ENCODE measurements at places on chromosomes 12 and 14. TPM values are rescaled to one million over a fixed set of nuclear protein-coding genes. Genes with fewer than 3 reads are reported as not detected.

CABP1 gene
- total RNA-seq: 0.69 TPM

GRCh38 chr12:130919086-130919485 lies 34.6 kb upstream of the ADGRD1 start:
- H3K27ac ChIP-seq: no peak overlapping the region
- H3K4me3 ChIP-seq: no peak overlapping the region
- H3K4me1 ChIP-seq: no peaks in the 10 kb centered on the region
- no peak for DNase-seq
- no peaks in the 10 kb centered on the region for H3K36me3 ChIP-seq
- H3K27me3 ChIP-seq: no peaks in the 10 kb centered on the region

KRT72 gene
- not detected for total RNA-seq

DNA sequence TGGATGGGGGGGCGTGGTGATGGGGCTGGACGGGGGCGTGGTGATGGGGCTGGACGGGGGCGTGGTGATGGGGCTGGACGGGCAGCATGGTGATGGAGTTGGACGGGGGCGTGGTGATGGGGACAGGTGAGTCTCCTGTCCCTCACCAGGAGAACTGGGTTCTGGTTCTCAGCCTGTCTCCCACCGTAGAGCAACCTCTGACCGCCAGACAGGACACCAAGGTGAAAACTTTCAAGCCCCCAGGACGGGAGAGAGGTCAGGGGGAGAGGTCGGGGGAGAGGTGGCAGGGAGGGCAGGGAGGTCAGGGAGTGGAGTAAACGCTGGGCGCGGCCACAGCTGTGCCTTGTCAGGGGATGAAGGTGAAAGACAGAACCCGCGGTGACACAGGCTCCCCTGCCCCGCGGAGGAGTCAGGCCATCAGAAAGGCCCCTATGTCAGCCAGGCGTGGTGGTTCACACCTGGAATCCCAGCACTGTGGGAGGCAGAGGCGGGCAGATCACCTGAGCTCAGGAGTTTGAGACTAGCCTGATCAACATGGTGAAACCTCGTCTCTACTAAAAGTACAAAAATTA lies 84.6 kb downstream of the GALNT9 start:
- H3K27me3 ChIP-seq: no peaks in the 10 kb centered on the region
- peaks cover 2% of the 10 kb centered on the region for H3K4me1 ChIP-seq
- no peak for DNase-seq

DNA sequence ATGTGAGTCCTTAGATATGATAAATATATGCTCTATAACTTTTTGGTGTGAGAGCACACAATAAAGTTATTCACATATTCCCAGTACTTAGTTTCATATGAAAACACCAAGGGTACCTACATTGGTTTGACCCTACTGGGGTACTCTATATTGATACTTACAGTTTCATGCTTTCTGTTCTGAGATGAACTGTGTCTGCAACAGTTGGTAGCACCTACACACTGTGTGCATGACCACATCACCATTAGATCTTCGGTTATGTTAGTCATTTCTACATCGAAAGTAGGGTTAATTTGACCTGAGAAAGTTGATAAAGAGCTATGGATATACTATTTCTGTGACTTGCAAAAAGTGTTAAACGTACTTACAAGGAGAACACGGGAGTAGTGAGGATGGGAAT lies 337.2 kb downstream of the NPAS3 start:
- no peaks in the 10 kb centered on the region for H3K4me1 ChIP-seq
- H3K27ac ChIP-seq: no peak overlapping the region
- DNase-seq: no peak
- H3K27me3 ChIP-seq: no peaks in the 10 kb centered on the region
- H3K4me3 ChIP-seq: no peak overlapping the region

GRCh38 chr14:101865288-101865687 lies 99.1 kb upstream of the DYNC1H1 start:
- H3K36me3 ChIP-seq: no peaks in the 10 kb centered on the region
- no peak overlapping the region for H3K27ac ChIP-seq
- DNase-seq: no peak
- no peaks in the 10 kb centered on the region for H3K27me3 ChIP-seq
- peaks cover 3% of the 10 kb centered on the region for H3K4me1 ChIP-seq

PIWIL1 gene
- not detected for total RNA-seq

GRCh38 chr12:18907728-18908127 lies 169.8 kb downstream of the CAPZA3 start:
- H3K27me3 ChIP-seq: no peaks in the 10 kb centered on the region
- no peaks in the 10 kb centered on the region for H3K36me3 ChIP-seq
- H3K4me1 ChIP-seq: no peaks in the 10 kb centered on the region
- H3K4me3 ChIP-seq: no peak overlapping the region
- H3K27ac ChIP-seq: no peak overlapping the region

GRCh38 chr12:41220931-41221330 lies 32.8 kb downstream of the PDZRN4 start:
- no peaks in the 10 kb centered on the region for H3K36me3 ChIP-seq
- peaks cover 12% of the 10 kb centered on the region for H3K4me1 ChIP-seq
- H3K27ac ChIP-seq: no peak overlapping the region
- no peak overlapping the region for H3K4me3 ChIP-seq

NUP37 gene
- total RNA-seq: 12.5 TPM

- DNase-seq: no peak
- no peaks in the 10 kb centered on the region for H3K27me3 ChIP-seq
- H3K4me3 ChIP-seq: peak overlapping the region; percentile 97
- H3K27ac ChIP-seq: no peak overlapping the region
- H3K36me3 ChIP-seq: no peaks in the 10 kb centered on the region
Measured at GRCh38 chr12:110741341-110742095, 1.2 kb downstream of the PPP1CC start.

DNA sequence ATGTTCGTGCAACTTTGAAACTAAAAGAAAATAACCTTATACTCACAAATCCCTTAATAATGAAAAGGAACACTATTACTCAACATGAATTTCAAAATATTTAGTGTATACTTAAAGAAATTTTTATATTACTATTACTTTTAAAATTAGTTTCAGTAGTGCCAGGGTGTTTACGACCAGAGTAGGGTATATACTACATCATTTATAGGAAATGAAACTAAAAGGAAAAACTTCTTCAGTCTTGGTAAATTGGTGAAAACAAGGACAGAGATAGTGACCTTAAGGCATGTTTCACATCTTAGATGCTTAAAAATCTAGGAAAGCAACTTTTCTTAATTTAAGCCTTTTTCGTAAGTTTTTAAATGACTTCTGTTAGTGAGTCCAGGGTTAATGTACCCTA lies 4.5 kb downstream of the USP15 start:
- no peak overlapping the region for H3K27ac ChIP-seq
- H3K4me3 ChIP-seq: no peak overlapping the region
- DNase-seq: no peak
- H3K36me3 ChIP-seq: no peaks in the 10 kb centered on the region
- peaks cover 13% of the 10 kb centered on the region for H3K4me1 ChIP-seq

FOXG1 gene
- 0.15 TPM for total RNA-seq

- H3K27me3 ChIP-seq: no peaks in the 10 kb centered on the region
- H3K27ac ChIP-seq: peak within 1 kb of the TSS; percentile 91
- no peaks in the 10 kb centered on the region for H3K36me3 ChIP-seq
- peak within 1 kb of the TSS; percentile 64 for H3K4me3 ChIP-seq
Measured at GRCh38 chr14:50559990-50560930, at the start of gene ATL1. ATL1 (plus strand) TSS chr14:50560145; CDS start chr14:50560266, 121 bp downstream.

DNA sequence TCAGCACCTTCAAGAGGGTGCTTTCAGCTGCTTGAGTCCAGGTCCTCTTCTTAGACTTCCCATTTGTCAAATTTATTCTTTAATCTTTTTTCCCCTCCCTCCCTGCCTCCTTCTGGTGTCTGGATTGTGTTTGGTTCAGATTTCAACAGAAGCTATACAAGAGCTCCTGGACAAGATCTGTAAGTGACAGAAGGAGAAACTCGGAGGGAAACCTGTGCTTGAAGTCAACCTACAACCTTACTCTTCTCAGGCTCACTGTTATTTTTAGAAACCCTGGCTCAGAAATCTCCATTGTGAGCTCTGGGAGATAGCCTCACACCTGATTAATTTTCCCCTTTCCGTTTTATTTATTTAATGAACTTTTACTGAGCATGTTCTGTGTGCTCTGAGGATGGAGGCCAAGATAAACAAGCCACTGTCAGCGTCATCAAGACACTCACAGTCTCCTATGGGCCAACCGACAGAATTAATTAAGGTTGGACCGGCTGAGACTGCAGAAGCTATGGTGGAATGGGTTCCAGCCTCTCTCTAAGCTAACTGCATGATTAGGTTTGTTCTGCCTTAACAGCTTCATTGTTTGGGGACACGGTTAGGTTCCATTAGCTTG lies 13.5 kb downstream of the PDE1B start:
- H3K27me3 ChIP-seq: no peaks in the 10 kb centered on the region
- no peak for DNase-seq
- no peak overlapping the region for H3K4me3 ChIP-seq
- peaks cover 8% of the 10 kb centered on the region for H3K4me1 ChIP-seq

GRCh38 chr12:48925304-48926011 lies at the start of gene FKBP11:
FKBP11 (minus strand) TSS chr12:48925492; CDS start chr12:48925428, 64 bp downstream.
- DNase-seq: no peak
- H3K36me3 ChIP-seq: no peaks in the 10 kb centered on the region
- H3K27me3 ChIP-seq: no peaks in the 10 kb centered on the region
- H3K4me1 ChIP-seq: peaks cover 4% of the 10 kb centered on the region
- H3K4me3 ChIP-seq: peak within 1 kb of the TSS; percentile 59

DNA sequence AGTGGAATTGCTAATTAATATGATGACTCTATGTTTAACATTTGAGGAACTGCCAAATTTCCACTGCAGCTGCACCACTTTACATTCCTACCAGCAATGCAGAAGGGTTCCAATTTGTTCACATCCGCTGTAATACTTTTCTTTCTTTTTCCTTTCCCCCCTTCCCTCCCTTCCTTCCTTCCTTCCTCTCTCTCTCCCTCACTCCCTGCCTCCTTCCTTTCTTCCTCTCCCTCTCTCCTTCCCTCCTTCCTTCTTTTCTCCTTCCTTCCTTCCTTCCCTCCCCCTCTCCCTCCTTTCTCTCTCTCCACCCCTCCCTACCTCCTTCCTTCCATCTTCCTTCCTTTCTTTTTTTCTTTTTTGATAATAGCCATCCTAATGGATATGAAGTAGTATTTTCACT lies 3.2 kb upstream of the PFKM start:
- H3K4me1 ChIP-seq: peaks cover 2% of the 10 kb centered on the region
- no peak overlapping the region for H3K27ac ChIP-seq
- H3K36me3 ChIP-seq: no peaks in the 10 kb centered on the region

DNA sequence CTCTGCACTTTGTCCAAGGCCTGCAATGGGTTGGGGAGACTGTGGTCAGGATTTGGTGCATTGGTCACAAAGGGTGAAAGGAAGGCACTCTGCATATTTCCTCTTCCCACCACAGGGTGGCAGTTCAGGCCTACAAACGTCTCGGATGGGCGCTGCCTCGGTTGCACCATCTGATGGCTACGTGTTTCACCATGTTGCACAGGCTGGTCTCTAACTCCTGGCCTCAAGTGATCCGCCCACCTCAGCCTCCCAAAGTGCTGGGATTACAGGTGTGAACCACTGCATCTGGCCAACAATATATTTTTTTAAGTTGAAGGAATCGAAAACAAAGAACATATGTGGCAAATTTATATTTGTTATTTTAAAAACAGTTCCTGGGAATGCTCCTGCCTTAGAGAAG lies 35.1 kb downstream of the TMBIM6 start:
- H3K4me3 ChIP-seq: no peak overlapping the region
- H3K27me3 ChIP-seq: no peaks in the 10 kb centered on the region
- no peaks in the 10 kb centered on the region for H3K36me3 ChIP-seq

ANKRD9 gene
- 24.8 TPM for total RNA-seq

GRCh38 chr14:24915958-24916595 lies 133.9 kb downstream of the STXBP6 start:
- no peaks in the 10 kb centered on the region for H3K36me3 ChIP-seq
- no peaks in the 10 kb centered on the region for H3K27me3 ChIP-seq
- no peaks in the 10 kb centered on the region for H3K4me1 ChIP-seq
- no peak for DNase-seq

- H3K36me3 ChIP-seq: no peaks in the 10 kb centered on the region
- no peaks in the 10 kb centered on the region for H3K27me3 ChIP-seq
- H3K27ac ChIP-seq: no peak overlapping the region
- H3K4me3 ChIP-seq: no peak overlapping the region
- DNase-seq: no peak
- H3K4me1 ChIP-seq: no peaks in the 10 kb centered on the region
Measured at GRCh38 chr12:113748707-113749432, 217.3 kb downstream of the RBM19 start.

- no peak for DNase-seq
- no peaks in the 10 kb centered on the region for H3K36me3 ChIP-seq
- H3K27ac ChIP-seq: no peak overlapping the region
- no peaks in the 10 kb centered on the region for H3K4me1 ChIP-seq
Measured at GRCh38 chr14:54168489-54168888, 211.9 kb upstream of the BMP4 start.

OR4E2 gene
- not detected for total RNA-seq

- H3K27me3 ChIP-seq: no peaks in the 10 kb centered on the region
- H3K4me1 ChIP-seq: peaks cover 29% of the 10 kb centered on the region
- no peaks in the 10 kb centered on the region for H3K36me3 ChIP-seq
- no peak overlapping the region for H3K4me3 ChIP-seq
Measured at GRCh38 chr14:68141281-68142088, 321.9 kb downstream of the RAD51B start.

DNA sequence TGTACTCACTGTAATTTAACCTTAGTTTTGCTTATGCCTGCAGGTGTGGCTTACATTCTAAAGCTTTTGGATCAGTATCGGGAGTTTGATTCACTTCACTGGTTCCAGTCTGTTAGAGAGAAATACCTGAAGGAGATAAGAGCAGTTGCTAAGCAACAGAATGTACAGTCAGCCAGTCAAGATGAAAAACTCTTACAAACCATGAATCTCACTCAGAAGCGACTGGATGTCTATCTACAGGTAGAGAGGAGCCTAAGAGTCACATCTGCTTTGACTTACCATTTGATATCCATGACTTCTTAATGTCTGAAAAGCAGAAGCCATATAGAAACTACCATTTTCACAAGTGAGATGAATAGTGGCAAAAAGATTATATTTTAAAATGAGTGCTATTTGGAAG lies 56.5 kb downstream of the WASHC4 start:
- no peaks in the 10 kb centered on the region for H3K27me3 ChIP-seq
- H3K36me3 ChIP-seq: no peaks in the 10 kb centered on the region
- no peak overlapping the region for H3K27ac ChIP-seq
- no peak overlapping the region for H3K4me3 ChIP-seq
- no peak for DNase-seq
- H3K4me1 ChIP-seq: no peaks in the 10 kb centered on the region

TAS2R13 gene
- 3.5 TPM for total RNA-seq

GRCh38 chr12:15629108-15629507 lies 160.1 kb downstream of the EPS8 start:
- H3K4me3 ChIP-seq: no peak overlapping the region
- peak; percentile 57 for DNase-seq
- peaks cover 7% of the 10 kb centered on the region for H3K4me1 ChIP-seq
- no peak overlapping the region for H3K27ac ChIP-seq

DNA sequence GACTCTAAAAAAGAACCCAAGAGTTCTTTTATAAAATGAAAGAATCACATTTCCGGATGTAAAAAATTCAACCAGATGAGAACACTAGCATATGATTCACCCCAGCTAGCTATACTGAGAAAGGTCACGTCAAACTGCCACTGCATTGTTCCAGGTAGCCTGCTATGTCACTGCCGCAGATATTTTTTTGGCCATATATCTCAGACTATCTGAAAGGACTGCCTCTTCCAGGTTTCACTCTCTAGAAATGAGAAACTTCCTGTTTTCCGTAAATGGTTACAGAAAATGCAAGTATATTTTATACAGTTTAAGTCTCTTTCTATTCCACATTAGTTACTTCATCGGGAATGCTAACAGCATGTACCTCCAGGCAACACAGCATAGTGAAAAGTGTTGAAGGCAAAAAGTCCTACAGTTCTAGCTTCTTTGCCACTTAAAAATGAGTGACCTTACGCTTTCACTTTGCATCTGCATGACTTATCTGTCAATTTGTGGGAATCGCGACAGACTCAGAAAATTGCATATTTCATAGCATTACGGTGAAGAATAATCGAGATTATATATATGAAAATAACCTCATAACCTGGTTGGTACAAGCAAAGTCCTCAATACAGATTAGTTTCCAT lies 105.2 kb downstream of the MED13L start:
- no peaks in the 10 kb centered on the region for H3K36me3 ChIP-seq
- no peak overlapping the region for H3K4me3 ChIP-seq
- no peaks in the 10 kb centered on the region for H3K27me3 ChIP-seq
- H3K27ac ChIP-seq: no peak overlapping the region

GPR84 gene
- 0.61 TPM for total RNA-seq

Measured in ovary (tissue), 10 donors.